Activated CD4-positive, alpha-beta memory T cell treated with anti-CD3 and anti-CD28 coated beads, Interleukin-2, amount 10 ng/mL, durations not matched to agents 7 days and 5 days (primary cell): ENCODE measurements at places on chromosomes 4 and X. TPM values are rescaled to one million over a fixed set of nuclear protein-coding genes. Genes with fewer than 3 reads are reported as not detected.

The MEPE gene
- not detected for total RNA-seq

GRCh38 chrX:7620560-7620959 is 222.4 kb upstream of the VCX start:
- no peaks in the 10 kb centered on the region for H3K36me3 ChIP-seq
- DNase-seq = no peak
- no peaks in the 10 kb centered on the region for H3K4me1 ChIP-seq
- H3K27ac ChIP-seq = no peak overlapping the region
- no peak overlapping the region for H3K4me3 ChIP-seq
- H3K27me3 ChIP-seq = no peaks in the 10 kb centered on the region

The SYTL4 gene
- not detected for total RNA-seq

DNA sequence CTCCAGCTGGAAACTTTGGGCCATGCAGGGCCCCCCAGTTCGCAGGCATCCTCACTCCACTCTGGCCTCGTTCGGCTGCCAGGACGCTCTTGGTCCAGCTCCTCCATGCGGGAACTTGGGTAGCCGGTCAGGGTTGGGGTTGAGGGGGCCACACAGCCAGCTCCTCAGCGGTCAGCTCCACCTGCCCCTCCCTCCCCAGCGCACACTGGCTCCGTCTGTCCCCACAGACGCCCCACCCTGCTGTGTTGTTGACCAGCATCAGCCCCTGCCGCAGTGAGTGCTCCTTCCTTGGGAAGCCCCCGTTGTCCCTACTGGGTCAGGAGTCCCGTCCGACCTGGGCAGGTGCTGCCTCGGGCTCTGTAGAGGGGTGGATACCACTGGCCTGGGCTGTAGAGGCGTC is 5.8 kb downstream of the FGFRL1 start:
- H3K27me3 ChIP-seq = no peaks in the 10 kb centered on the region
- H3K36me3 ChIP-seq = no peaks in the 10 kb centered on the region
- H3K27ac ChIP-seq = no peak overlapping the region
- no peak overlapping the region for H3K4me3 ChIP-seq
- peaks cover 7% of the 10 kb centered on the region for H3K4me1 ChIP-seq

- no peaks in the 10 kb centered on the region for H3K4me1 ChIP-seq
- H3K27me3 ChIP-seq = no peaks in the 10 kb centered on the region
- no peak overlapping the region for H3K27ac ChIP-seq
- no peaks in the 10 kb centered on the region for H3K36me3 ChIP-seq
Observed at GRCh38 chr4:177574446-177574845, 132.2 kb upstream of the AGA start.
